ENCODE measurements at places on chromosomes 12 and 14. TPM values are rescaled to one million over a fixed set of nuclear protein-coding genes. Genes with fewer than 3 reads are reported as not detected.

Gene ZDHHC22
- total RNA-seq: not detected

- no peak for DNase-seq
Measured at GRCh38 chr14:66025779-66026178, 460.4 kb upstream of the CCDC196 start.

DNA sequence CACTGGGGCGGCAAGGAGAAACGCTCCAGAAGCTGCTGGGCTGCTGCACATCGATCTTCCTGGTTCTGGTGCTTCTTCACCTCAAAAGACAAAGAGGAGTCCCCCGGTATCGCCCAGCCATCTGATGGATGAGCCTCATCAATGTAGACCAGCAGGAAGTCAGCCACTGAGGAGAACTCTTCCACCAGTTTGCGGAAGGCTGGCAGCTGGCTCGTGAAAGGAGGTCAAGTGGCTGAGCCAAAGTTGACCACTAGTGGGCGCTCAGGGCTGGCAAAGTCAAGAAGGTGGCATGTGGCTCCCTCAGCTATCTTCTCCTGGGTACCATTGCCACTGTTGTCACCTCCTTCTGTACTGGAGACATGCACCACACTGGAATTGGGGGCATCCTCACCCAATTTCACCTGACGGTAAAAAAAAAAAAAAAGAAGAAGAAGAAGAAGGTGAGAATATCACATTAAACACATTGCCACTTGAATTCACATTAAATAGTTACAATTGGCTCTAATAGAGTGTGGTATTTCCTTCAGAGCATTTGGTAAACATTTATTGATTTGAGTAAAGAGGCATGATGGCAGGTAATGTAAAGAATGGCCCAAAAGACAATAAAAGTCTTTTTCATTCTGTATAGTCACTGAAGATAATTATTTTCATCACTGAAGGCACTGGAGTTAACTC, 8.3 kb downstream of the DIO2 start:
- no peak for DNase-seq

Gene ANKRD52
- total RNA-seq: 25.9 TPM

Gene MRPL52
- 73.3 TPM for total RNA-seq

Gene MYF6
- not detected for total RNA-seq

Gene PPP1R36
- not detected for total RNA-seq

DNA sequence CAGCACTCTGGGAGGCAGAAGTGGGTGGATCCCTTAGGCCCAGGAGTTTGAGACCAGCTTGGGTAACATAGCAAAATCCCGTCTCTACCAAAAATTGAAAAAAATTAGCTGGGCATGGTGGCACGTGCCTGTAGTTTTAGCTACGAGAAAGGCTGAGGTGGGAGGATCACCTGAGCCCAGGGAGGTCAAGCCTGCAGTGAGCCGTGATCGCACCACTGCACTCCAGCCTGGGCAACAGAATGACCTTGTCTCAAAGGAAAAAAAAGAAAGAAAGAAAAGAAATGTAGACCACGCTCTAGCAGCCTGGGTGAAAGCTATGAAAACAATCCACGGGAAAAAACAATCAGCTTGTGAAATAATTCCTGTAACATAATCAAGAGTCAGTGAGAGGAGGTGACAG, 29.0 kb downstream of the SARNP start:
- no peak for DNase-seq

- no peak for DNase-seq
Measured at GRCh38 chr12:87827638-87828264, 201.4 kb downstream of the C12orf50 start.

GRCh38 chr14:106277503-106277902, 751.1 kb downstream of the TMEM121 start:
- DNase-seq: no peak

DNA sequence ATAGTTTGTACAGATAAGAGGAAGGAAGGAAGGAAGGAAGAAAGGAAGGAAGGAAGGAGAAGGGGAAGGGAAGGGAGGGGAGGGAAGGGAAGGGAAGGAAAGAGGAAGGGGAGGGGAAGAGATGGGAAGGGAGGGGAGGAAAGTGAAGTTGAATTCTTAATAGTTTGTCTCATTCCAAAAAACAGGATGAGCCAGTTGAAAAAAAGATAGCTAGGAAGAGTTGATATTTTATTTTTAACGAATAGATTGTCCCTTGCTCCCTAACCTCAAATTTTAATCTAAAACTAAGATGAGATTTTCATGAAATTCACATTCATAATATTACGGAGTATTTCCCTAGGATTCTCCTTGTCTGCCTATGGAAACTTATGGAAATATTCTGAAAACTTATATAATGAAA, 80.7 kb downstream of the ZFC3H1 start:
- DNase-seq: no peak

Gene DHRS4
- total RNA-seq: 24.0 TPM

Gene SLC2A14
- not detected for total RNA-seq

- DNase-seq: no peak
Measured at GRCh38 chr12:98317939-98318899, 197.2 kb upstream of the TMPO start.

DNA sequence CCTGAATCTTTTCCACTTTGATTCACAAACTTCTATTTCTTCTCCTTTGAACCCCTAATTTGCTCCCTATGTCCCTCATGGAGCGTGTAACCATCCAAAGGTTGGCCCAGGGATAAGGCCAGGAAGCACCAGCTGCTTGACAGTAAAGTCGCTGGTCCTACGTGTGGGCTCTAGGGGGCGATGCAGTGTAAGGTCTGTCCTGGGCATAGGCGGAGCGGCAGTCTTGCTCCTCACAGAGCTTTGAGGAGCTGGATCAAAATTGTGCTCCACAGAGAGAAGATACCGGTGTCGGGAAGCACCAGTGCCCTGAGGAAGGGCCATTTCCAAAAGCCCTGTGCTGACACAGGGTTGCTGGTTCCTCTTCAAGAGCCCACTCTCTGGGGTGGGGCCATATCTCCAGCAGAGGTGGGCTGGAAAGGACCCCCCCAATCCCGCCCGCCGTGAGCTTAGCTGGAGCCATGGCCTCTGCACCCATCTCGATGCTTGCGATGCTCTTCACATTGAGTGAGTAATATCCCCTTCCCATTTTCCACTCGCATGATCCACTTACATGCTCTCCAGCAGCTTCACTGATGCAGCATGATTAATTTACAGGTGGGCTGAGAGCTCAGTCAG, 49.9 kb upstream of the OR4E1 start:
- DNase-seq: no peak

GRCh38 chr12:46183112-46183511, 85.7 kb downstream of the SLC38A1 start:
- no peak for DNase-seq
